ENCODE measurements at places on chromosomes 2 and 18.

GRCh38 chr2:152500772-152501171 lies 165.8 kb downstream of the FMNL2 start:
- DNase-seq, result no peak

DNA sequence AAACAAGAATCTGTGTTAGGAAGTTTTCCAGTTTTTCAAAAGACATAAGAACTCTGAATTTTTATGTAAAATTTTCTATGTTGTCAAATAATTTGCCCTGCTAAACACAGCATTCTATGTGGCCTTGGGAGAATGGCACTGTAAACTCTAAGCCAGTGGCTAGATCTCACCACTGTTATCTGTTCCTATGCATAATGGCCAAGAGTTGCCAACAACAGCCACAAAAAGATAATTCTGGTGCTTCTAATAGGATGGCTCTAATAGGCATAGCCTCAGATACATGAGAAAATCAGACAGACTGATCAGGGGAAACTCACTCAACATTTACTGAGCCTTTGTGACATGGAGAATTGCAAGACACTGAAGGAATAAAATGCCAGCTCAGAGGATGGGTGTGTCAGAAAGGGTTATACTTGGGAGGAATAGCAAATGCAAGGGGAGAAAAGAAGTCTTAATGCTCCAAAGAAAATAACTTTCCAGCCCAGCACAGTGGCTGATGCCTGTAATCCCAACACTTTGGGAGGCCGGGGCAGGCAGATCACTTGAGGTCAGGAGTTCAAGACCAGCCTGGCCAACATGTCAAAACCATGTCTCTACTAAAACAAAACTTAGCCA lies 63.7 kb downstream of the COBLL1 start:
- DNase-seq, result no peak

DNA sequence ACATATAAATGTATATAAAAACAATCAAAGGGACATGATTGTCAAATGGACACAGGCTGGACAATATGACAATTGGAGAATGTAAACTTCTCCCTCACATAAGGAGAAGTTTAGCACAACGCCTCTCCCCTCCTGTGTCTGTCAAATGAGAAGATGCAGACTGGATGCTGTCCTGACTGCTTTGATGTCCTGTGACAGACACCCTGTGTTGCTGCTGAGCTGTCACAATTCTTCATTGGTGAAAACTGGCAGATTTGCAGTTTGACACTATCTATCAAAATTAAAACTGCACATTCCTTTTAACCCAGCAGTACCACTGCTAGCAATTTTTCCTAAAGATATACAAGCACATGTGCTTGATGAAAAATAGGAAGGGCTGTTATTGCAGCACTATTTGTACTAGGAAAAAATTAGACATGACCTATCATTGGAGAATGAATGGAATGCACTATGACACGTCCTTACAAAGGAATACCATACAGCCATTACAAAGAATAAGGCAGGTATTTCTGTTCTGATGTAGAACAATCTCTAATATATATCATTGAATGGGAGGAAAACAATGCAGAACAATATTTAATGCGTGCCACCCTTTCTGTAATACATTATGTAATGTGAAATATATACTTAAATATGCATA lies 12.4 kb downstream of the DPYSL5 start:
- no peak for DNase-seq

- DNase-seq, result no peak
These were observed 276.5 kb upstream of the ATP5MC3 start for GRCh38 chr2:175457895-175458448.

GRCh38 chr18:22088996-22089640 lies 80.3 kb upstream of the GATA6 start:
- no peak for DNase-seq

DNA sequence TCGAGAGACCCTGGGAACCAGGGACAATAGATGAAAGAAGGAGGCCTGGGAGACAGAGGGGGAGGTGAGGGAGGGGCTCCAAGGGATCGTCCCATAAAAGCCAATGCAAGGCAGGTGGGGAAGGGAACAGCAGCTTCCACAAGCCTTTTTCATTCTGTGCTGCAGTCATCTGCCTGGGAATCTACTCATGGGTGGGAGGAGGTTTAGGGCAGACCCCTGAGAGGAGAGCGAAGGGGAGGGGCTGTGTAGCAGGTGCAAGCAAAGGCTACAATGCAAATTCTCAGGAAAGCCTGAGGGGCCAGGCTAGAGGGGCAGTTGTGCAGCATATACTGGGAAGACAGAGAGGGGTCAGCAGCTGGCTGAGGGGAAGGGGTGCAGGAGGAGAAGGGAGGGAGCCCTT lies 135.4 kb downstream of the SETBP1 start:
- no peak for DNase-seq

DNA sequence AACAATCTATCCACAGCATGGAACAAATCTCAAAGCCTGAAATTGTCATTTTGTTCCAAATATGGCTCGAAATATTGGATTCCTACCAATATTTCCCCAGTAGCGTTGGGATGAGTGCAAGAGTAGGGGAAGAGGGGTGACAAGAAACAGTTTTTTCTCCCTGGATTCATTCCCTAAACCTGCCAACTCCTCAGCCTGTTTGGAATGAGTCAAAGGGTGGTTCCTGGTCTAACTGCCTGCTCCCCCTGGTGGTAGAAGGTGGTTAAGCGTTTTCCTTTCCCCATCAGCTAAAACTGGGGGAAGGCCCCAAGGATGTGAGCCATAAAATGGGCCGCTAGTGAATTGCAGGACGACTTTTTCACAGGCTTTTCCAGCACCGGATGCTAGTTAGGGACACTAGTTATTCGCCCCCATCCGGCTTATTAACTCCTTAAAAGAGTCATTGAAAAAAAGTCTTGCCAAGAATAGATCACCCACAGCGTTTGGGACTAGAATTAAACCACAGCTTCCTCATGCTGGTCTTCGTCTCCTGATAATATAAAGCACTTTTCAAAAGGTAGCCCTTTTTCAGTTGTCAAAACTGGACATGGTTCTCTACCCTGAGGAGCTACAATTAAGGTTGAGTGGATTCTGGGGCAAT lies 72.5 kb downstream of the DHRS9 start:
- no peak for DNase-seq

DNA sequence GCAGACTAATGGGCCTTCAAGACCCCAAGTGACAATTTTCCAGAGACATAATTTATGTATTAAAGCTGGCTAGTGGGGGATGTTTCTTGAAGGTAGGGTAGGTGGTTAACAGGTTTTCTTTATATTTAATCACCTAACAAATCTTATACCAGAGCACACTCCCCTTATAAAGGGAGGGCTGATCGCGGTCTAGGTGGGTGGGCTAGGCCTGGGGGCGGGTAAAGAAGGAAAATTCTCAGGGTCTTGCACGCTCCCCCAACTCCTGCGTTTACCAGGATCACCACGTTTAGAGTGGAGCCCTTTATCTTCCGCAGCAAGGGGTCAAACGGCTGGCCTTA lies 19.9 kb upstream of the CXXC1 start:
- no peak for DNase-seq

DNA sequence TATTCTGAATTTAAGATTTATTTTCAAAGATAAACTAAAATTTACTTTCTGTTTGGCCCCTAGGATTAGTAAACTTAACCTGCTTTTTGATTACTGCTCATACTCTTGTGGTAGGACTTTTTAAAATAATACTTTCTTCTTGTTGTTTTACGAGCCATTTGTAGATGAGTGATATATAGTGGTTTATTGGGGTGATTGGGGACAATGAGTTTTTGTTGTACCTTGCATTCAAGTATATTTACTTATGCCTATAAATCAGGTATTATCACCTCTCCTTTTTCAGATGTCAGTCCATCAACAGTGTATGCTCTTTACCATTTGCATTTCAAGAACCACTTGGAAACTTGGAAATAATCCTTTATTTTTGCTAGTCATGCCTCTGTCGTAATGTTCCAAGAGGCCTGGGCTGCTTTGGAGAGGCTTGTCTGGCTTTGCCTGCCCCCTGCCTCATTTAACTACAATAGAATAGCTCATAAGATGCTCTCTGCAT lies 131.3 kb downstream of the COMMD1 start:
- DNase-seq, result no peak

- DNase-seq, result no peak
These were observed 40.8 kb downstream of the KCMF1 start for GRCh38 chr2:85011747-85012146.

DNA sequence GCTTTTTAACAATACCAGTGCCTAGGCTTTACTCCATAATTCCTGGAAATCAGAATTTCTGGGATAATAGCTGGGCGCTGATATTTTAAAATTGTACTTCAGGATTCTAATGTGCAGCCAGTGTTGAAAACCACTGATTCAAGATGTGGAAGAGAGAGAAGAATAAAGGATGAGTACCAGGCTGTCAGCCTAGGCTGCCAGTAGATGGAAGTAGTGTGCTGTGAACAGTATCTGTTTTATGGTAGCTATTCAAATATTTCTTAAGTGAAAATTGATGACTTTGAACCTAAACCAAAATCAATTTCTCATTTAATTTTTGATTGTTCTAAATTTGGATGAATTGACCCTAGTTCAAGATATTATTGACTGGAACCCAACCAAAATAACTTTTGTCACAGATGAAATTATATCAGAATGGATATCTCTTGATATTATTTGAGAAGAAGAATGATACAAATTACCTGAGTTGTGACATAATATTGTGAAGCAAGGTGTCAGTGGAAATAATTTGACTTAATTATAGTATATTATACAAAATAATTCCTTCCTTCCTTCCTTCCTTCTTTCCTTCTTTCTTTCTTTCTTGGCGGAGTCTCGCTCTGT lies 88.0 kb downstream of the COMMD1 start:
- DNase-seq, result no peak

DNA sequence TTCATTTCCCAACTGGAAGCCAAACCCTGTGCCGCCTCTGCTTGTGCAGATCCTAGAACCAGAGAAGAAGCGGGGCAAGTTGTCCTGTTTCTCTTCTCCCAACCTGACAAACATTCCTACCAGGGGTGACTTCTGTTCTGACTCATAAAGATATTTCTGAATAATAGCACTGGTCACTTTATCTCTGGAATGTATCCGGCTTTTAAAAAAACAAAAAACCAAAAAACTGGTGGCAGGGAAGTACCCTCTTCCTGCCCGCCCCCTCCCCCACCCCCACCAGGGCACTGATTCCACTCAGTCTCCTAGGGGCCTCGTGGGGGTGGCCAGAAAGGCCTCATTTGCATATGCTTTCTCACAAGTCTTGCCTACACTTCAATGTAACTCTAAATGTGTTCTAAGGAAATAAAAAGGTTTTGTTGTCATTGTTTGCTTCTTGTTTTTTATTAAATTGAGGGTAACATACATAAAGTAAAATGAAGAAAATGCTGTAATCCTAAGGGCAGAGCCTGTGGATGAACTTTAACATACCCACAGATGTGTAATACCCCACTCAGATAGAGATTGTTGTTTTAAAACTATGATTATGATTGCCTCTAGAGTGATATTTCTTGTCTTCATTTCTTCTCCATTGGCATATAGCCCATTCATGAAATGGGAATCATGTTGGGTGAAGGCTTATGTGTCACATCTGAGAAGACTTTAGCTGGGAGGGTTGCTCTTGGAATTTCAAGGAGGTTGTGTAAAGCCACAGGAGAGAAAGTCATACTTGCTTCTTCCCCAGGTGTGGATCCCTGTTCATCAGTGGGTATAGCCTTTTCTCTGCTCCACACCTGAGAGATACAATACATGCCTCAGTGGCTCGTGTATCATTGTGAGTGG lies 5.3 kb upstream of the FOSL2 start:
- DNase-seq, result no peak

DNA sequence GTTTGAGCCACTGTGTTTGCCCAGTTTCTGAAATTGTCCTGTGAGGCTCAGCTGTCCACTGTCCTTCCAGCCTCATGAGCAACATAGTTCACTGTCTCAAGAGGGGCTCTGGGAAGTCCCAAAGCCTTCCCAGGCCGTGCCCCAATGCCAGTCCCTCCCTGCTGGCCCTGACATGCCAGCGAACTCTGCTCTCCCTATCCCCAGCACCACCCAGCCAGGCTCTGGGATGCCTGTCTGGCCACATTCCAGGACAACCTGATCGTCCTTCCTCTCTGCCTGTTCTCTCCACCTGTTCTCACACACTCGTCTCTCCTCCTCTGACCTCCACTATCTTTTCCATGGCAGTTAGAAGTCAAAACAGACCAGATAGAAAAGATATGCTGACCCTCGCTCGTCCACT lies 278.0 kb upstream of the ID2 start:
- no peak for DNase-seq

DNA sequence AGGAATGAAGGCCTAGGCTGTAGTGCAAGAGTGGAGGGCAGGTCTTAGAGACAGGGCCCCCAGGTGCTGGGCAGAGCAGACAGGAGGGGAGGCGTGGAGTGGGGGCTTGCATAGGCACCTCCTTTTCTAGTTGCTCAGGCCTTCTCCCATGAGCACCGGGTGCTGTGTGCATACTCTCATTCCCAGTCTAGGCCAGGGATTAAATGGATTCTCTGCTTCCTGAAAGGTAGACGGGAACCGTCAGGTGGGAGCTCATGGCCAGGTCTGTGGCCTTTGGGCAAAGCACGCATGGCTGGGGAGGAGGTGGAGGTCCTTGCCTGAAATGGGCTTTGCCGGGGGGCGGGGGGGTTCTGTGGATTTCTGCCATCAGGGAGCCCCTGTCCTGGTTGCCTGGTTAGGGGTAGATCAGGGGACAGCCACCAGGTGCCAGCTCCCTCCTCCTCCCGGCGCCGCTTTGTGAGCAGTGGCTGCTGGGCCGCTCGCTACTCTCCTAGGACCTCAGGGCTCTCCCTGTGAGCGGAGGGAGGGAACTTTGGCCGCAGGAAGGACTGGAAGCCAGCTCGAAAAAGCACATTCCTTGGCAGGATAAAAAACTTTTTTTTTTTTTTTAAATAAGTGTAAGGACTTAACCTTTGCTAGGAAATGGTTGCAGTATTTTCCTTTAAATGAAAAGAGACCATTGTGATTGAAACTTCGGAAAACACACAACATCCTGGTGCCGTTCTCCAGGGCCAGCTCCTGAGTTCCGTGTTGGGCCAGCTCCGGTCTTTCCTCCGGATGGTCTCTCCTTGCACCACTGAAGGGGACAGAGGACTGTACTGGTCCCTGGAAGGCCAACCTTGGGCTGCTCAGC lies 82.8 kb upstream of the HAAO start:
- no peak for DNase-seq

DNA sequence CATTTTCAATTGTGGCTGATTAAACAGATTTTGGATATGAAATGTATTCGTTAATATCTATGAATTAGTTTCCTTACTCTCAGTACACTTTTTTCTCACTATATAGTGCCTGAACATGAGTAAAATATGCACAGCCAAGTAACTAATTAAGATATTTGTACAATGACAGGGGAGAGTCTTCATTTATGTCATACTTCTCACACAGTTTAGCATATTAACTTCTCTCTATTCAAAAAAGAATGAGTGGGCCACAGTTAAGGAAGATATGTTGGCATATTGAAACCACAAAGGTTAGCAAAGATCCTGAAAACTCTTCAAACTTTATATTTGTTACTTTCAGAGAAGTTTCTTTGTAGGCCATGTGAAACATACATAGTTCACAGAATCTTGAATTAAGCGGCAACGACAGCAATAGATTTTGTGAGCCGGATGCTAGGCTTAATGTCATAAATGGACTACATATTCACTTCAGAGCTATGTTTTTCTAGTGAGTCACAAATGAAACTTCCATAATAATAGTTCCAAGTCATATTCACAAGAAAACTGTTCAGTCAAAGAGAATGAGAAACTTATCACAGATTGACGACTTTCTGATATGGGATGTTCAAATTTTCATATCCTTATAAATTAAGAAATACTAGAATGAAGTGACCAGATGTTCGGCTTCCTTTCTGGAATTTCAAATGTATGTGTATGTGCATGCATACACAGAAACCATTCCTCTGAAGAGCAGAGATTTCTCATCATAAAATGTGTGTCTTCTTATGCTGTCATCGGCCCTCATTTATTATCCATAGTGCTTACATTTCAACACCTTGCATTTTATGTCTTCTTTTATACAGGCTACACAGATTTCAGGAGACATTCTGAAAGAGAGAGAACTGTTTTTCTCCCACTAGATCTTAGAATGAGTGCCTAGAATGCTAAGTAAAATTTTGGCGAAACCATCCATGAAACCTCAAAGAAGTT lies 584.0 kb downstream of the SATB2 start:
- DNase-seq, result no peak

Measured in hippocampal formation (tissue), 2 donors.